ENCODE measurements at places on chromosomes 6 and 20.
A peak's percentile ranks its signal among the peaks of the same experiment; 100 is the strongest.

DNA sequence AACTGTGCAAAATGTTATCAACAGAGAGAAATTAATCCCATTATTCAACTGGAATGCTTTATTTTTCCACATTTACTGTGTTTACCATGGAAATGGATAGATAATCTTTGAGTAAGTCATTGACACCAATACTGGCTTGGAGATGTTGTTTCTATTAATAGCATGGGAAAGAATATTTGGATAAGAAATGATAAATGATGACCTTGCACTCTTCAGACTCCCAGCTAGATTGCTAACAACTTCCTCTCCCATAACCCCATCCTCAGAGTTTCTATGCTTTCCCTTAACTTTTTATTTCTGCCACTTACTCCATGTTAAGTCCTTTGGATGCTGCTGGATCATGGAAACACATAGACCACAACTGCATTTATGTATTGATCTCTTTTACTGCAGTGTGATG lies 182.5 kb downstream of the FNDC1 start:
- DNase-seq = no peak

DNA sequence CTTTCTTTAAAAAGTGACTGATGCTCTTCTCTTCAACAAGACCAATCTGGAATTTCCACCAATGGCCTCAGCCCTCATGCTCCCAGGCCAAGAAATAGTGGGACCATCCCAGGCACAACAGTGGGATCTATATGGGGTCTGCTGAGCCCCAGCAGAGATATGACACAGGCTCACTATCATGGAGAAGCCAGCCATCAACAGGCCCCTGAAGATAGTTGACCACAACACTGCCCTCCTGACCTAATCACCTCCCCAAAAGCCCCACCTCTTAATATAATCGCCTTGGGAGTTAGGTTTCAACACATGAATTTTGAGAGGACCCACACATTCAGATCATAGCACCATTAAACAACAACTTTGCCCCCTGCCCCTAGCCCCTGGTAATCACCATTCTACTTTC lies 16.8 kb upstream of the MCM3 start:
- DNase-seq = peak; percentile 45

DNA sequence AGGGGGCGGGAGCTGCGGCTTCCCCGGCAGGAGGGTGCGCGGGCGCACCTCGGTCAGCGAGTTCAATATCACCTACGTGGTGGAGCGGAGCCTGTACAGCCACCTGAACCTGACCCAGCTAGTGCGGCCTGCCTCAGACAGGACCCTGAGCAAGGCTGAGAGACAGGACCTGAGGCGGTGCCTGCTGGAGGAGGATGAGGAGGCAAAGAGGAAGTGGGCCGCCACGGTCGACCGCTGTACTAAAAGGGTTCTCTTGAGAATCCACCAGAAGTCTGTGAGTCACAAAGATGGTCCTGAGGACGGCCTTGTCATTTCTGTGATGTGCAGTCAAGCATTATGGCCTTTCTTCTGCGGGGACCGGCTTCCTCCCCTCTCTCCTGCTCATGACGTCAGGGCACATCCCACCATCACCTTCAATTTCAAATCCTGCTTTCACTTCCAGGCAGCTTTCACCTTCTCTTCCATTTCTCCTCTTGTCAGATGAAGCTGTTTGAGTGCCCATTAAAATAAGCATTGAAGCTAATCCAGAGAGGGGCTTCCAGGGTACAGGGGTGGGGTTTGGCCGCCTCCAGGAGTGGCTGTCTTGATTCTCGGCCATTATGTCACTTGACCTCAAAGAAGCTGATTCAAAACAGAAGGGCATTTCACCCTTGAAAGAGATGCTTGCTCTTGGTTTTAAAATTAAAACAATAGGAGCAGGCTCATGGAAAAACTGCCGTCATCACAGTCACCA lies 177.6 kb downstream of the SASH1 start:
- DNase-seq = no peak

- no peak for DNase-seq
These were observed 155.4 kb downstream of the RFPL4B start for GRCh38 chr6:112502351-112503090.

GRCh38 chr6:32659856-32660595 lies 6.4 kb downstream of the HLA-DQB1 start:
- no peak for DNase-seq

GRCh38 chr20:6651016-6651415 lies 116.5 kb upstream of the BMP2 start:
- DNase-seq = no peak

DNA sequence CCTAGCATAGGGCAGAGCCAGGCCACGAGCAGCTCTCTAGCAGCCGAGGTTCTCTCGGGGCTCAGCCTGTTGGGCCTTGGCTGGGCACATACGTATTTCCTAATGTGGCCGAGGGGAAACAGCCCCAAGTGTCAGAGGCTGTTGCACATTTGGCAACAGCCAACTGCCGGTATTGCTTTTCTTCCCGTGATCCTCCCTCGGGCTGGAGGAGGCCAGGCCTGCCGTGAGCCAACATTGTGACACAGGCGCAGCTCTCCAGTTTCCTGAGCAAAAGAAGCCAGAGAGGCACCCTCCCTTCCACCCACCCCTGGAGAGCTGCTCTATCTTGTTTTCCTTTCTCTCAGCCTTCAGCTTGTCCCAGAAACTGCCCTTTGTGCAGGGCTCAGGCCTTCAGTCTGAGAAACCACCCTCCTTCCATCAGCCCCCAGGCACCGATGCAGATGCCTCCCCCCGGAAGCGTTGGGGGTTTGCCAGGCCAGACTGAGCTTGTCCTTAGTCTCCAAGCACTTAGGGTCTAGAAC lies 5.1 kb upstream of the BPI start:
- peak; percentile 14 for DNase-seq

GRCh38 chr20:1463971-1464570 lies 2.6 kb downstream of the NSFL1C start:
- DNase-seq = peak; percentile 13

GRCh38 chr6:129490521-129491255 lies 219.3 kb downstream of the ARHGAP18 start:
- peak; percentile 63 for DNase-seq

- no peak for DNase-seq
These were observed 130.0 kb downstream of the FOXC1 start for GRCh38 chr6:1739680-1740079.

GRCh38 chr6:157063923-157064322 lies 259.4 kb downstream of the TMEM242 start:
- no peak for DNase-seq

GRCh38 chr20:59992526-59993084 lies 34.4 kb downstream of the CDH26 start:
- DNase-seq = no peak

GRCh38 chr20:37938181-37938750 lies 35.3 kb downstream of the VSTM2L start:
- no peak for DNase-seq

- DNase-seq = no peak
These were observed 44.1 kb downstream of the TXNDC5 start for GRCh38 chr6:7866526-7866925.

GRCh38 chr20:2164966-2165365 lies 63.3 kb downstream of the STK35 start:
- no peak for DNase-seq

DNA sequence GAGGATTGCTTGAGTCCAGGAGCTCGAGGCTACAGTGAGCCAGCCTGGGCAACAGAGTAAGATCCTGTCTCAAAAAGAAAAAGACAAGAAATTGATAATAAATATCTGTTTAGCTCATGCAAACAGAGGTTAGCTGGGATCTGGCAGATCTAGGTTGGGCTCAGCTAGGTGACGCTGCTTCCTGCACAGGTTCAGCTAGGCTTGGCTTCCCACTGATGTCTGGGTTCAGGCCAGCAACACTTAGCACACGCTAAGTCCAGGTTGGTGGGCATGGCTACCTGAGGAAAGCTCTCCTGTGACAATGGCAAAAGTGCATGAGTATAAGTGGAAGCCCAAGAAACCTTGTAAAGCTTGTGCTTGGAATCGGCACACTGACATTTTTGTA lies 48.7 kb downstream of the RIN2 start:
- no peak for DNase-seq

DNA sequence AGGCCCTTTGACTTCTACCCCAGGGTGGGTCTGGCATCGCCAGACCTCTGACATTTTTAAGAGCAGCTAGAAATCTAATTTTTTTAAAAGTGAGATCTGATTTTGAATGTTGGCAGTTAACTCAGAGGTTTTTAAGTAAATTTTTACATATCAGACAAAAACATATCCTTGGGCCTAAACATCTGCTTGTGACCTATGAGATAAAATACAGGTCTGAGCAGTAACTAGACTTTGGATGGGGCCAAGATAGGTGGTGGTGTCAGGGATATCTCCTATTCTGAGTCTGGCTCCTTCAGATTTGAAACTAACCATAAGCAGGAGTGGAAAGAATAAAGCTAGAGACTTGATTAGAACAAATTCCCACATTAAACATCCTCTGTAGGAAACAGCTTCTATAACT lies 17.6 kb downstream of the RALY start:
- DNase-seq = peak; percentile 78

GRCh38 chr6:53628354-53629119 lies 37.0 kb downstream of the KLHL31 start:
- no peak for DNase-seq

GRCh38 chr6:156886409-156886808 lies 109.2 kb downstream of the ARID1B start:
- DNase-seq = no peak

- DNase-seq = no peak
These were observed 210.6 kb upstream of the PLCB4 start for GRCh38 chr20:8858181-8858787.

DNA sequence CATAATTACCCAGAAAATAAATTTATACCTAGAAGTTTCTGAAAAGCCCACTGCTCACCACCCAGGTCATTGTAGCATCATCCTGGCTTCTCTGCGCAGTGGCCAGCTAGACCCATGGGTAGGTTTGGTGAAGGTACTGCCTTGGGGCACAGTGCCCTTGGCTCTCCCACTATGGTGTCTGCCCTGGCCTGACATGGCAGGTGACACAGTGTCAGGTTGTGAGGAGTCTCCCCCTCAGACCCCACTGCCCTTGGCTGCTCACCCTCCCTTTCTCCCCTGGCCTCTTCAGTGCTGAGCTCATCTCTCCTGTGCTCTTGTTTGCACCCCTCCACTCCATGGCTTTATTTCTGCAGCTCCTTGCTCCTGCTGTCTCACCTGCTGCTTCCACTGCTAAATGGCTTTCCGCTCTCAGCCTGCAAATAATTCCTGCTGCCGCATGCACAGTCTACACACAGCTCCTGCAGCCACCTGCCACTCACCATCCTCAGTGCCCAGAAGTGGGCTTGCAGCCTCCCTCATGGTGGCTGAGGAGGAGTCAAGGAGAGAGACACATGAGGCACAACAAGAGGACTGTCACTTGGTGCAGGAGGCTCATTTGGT lies 313.4 kb upstream of the MOCS1 start:
- no peak for DNase-seq

DNA sequence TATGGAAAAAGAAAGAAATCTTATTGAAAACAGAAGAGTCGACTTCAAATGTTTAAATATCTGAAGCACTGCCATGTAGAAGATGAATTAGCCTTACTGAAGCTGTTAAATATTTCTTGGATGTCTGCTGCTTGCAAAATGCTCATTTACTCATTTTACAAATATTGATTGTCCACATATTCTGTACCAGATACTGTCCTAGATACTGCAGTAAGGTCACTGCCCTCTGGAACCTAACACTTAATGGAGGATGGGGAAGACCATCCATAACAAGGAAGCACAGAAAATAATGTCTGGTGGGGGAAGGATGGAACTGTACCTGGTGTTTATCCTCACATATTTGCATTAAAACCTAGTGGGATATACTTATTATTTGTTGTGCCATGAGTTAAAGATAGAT lies 99.0 kb downstream of the RCAN2 start:
- no peak for DNase-seq

- DNase-seq = peak; percentile 77
These were observed 195.5 kb downstream of the JARID2 start for GRCh38 chr6:15441215-15441868.

DNA sequence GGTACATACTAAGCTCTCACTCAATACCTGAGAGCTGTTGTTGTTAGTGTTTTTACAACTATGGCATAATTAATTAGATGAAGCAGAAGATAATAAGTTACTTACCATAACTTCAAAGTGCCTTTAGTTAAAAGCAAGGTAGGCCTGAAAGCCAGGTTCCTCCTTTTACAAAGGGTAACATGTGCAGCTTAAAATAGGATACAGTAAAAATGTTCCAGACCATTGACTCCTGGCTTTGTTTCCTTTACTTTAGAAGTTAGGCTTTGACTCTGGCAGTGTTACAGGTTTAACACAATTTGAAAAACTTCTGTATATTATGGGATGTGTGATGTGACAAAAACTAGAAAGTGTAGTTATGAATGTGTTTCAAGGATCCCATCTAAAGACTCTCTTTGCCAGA lies 522.5 kb downstream of the EPM2A start:
- no peak for DNase-seq

GRCh38 chr6:162179196-162179951 lies 548.2 kb downstream of the PRKN start:
- DNase-seq = no peak

- no peak for DNase-seq
These were observed 62.9 kb upstream of the ARG1 start for GRCh38 chr6:131510094-131510493.

DNA sequence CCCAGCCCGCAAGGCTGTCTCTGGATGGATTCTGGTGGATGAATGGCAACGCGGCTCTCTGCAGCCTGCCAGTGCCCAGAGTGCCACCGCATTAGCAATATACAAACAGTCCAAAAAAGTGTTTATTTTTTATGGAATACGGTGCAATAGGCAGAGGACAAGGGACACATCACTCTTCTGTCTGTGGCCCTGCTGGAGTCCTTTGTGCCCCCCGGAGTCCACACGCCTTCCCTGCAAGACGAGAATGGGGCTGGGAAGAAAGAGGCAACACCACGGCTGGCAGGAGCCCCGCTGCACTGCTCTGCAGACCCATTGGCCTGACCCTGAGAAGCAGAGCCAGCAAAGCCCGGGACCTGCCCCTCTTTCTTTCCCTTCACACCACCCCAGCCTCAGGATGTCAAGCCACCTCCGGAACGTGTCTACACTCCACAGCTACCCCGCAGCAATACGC lies 196.3 kb downstream of the SYNDIG1 start:
- DNase-seq = no peak

GRCh38 chr6:130632277-130632676 lies 194.9 kb upstream of the SMLR1 start:
- DNase-seq = no peak

DNA sequence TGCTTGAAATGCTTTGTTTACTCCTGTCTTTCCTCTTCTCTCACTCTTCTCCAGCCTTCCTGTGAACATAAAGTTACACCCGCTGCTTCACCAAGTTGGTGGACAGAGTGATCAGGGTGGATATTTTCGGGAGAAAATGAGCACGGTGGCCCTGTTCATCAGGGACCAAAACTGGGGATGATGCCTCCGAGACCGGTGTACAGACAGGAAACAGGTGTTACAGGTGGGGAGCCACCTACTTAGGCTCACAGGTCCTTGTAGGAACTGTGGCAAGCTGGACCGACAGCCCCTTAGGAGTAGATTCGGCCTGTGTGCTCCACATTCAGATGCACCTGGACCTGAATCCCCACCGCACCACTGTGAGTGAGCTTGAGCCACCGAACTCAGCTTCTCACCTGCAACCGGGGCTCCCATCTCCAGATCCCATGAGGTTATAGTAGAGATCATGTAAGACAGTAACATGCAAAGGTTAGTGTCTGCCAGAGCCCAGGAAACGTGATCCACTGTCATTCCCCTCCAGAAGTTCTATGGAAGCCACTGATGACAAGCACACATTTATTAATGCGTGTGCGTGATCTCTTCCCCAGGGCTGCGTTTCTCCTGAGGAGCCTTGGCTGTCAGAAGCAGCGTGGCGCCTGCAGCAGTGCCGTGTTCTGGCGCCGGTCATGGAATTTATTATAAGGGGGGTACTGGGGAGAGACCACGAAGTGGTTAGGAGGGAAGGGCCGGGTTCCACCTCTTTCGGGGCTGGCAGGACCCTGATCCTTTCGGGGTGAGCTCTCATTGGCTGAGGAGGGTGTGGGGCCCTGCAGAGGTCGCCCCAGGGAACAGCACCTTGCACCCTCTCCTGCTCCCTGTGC lies 94.2 kb downstream of the ERMARD start:
- DNase-seq = no peak
